ENCODE measurements at places on chromosomes 12 and 14.

- DNase-seq: no peak
Measured at GRCh38 chr14:76510181-76510580, 134.2 kb downstream of the ESRRB start.

- DNase-seq: no peak
Measured at GRCh38 chr12:110246636-110247339, 34.3 kb upstream of the ATP2A2 start.

DNA sequence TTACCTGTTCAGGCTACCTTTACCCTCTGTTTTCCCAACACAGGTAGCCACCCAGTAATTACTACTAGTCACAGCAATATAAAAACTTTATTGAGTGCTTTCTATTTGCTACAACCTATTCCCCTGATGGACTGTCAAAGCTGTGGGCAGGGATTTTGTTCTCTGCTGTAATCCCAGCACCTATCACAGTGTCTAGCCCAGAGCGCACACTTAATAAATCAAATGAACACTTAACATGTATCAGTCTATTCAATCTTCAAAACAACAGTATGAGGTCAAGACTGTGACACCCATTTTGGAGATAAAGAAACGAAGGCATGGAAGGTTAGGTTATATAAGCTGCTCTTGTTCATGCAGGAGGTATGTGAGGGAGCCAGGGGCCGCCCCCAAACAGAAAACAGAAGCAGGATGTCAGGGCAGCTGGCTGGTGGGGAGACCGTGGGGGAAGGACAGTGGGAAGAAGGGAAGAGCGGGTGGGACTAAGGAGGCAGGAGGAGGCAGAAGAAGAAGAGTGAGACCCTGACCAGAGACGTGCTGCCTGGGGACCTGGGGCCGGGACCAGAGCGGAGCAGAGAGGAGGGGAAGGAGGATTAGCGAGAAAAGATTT is 1.7 kb downstream of the TNFRSF1A start:
- no peak for DNase-seq

GRCh38 chr12:6742834-6743233 is 10.1 kb downstream of the MLF2 start:
- no peak for DNase-seq

GRCh38 chr14:94992046-94992445 is 165.3 kb downstream of the DICER1 start:
- DNase-seq: no peak

DNA sequence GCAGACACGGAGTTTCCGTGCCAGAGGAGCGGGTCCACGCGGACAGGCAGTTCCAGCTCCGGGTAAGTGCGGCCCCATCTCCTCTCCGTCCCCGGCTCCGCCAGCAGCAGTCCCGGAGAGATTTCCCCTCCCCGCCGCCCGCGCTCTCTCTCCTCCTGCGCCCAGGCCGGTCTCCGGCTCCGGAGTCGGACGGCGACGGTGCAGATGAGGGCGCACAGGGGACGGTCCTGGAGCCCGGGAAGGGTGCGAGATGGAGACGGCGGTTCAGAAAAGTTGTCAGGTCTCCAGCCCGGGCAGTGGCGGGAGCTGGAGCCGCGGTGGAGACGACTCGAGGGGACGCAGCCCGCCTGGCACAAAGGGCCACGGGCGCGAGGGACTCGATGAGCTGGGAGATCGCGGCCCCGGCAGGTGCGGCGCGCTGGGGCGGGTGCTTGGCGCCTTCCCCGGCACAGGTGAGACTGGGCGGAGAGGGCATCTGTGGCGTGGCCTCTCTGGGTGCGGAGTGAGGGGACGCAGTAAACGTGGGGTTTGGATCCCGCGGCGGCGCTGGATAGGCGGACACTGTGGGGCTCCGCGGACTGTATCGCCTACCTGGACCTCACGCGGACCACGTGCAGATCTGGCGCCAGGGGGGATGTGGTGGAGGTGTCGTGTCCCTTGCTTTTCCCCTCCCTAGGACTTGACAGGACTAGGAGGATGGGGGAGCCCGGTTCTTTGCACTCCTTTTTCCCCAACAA is 1540.3 kb upstream of the TMEM132C start:
- DNase-seq: peak; percentile 63

DNA sequence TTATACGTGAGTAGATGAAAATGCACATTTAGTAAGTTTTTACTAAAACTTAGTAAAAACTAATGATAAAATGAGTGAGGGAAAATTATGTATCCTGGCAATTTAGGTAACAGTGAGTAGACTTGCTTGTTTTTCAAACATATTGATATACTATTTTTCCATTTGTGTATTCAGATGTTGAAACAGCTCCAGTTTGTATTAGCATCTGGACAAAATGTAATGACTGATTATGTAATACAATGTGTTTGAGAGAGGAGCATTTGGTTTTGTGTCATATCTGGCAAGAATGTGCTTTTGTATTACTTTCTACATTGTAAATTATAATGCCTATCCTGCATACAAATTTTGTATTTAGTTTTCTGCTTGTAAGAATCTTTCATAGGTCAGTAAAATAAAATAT is 5.6 kb downstream of the CNOT2 start:
- DNase-seq: no peak

- DNase-seq: no peak
Measured at GRCh38 chr14:42490536-42490935, 883.9 kb downstream of the LRFN5 start.

DNA sequence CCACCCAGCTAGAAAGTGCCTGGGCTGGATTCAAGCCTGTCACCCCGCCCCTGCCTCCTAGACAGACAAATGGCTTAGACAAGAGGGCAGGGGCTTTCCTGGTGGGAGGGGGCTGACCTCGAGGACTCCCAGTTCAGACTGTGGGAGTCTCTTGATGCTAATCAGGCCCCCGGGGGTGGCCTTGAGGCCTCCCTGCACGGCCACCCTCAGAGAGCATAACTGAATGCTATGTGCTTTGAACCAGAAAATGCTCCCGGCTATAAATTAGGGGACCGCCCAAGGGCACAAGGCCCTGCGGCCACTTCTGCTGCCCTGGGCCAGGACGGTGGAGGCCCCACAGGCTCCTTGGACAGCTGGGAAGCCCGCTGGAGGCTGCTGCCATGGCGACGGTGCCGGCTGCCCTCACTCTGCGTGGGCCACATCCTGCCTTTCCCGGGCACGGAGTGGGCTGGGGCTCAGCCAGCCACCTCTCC is 111.0 kb upstream of the NCOR2 start:
- DNase-seq: no peak

DNA sequence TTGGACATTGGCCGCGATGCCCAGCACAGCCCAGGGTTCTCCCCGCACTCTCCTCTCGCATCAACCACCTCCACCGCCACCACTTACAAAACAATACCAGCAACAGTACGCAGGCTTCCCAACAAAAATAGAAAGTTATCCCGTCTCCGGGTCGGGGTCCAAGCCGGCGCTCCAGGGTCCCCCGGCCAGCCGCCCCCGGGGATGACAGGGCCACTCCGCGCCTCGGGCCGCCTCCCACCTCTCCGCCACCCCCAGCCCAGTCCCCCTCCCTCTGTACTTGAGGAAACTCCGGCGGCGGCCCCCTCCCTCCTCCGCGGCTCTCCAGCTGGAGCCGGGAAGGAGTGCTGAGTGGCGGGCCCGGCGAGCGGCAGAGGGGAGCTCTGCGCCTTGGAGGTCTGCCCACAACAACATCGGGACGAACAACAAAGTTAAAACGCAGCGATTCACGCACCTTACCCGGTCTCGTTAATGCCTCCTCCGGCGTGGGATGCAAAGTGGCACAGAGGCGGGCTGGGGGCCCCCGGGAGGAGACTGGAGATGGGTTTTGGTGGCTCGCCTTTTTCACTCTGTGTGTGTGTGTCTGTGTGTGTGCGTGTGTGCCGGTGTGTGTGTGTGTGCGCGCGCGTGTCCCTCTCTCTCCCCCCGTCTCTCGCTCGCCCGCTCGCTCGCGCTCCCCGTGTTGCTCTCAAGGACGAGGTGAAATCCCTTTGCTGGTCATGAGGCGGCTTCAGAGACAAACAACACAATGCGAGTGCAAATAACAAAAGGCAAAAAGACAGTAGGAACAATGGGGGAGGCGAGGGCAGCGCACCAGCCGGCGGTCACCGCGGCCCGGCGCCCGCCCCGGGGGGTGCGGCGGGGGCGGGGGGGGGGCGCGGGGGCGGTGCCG is 386.8 kb downstream of the BCAT1 start:
- DNase-seq: peak; percentile 86

- no peak for DNase-seq
Measured at GRCh38 chr14:68477461-68478085, 315.3 kb downstream of the ZFP36L1 start.

- DNase-seq: no peak
Measured at GRCh38 chr14:98994561-98994960, 277.4 kb downstream of the BCL11B start.

GRCh38 chr12:72291175-72291574 is 19.0 kb downstream of the TRHDE start:
- no peak for DNase-seq

GRCh38 chr12:130049666-130050065 is 112.6 kb upstream of the FZD10 start:
- no peak for DNase-seq

DNA sequence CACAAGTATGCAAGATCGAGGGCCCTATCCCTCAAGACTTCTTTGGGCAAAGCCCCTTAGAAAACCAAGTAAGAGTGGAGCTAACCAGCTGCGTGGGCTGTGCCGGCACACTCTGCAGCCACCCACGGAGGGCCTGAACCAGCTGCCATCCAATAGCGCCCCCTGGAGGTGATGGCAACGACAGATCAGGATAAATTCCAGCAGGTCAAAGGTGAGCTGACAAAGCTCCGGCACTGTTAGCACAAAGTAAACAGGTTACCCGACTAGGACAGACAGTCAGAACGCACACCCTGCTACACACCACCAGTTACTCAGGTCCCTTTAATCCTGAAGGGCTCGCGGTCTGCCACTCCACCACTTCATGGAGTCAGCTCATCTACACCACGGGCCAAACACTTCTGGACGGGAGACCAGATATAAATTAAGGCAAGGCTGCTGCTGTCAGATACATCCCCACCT is 4.9 kb downstream of the ZBTB39 start:
- peak; percentile 93 for DNase-seq

GRCh38 chr12:92597118-92597517 is 105.7 kb upstream of the PLEKHG7 start:
- no peak for DNase-seq

DNA sequence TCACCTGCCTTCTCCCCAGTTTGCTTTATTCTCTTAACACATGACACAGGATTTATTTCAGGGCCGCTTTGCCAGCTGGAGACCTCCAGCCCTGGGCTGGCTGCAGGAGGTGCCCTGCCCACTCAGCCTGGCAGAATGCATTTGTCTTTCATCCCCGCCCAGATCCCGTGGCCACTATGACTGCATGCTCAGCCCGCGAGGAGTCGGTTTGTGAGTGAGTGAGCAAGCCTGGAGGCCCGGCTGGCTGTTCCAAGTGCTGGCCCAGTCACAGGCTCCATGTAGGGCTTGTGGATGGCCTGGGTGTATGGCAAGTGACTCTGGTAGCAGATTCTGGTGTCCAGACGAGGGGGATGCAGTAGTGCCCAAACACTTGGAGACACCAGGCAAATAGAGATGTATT is 2.1 kb downstream of the TDP1 start:
- no peak for DNase-seq

DNA sequence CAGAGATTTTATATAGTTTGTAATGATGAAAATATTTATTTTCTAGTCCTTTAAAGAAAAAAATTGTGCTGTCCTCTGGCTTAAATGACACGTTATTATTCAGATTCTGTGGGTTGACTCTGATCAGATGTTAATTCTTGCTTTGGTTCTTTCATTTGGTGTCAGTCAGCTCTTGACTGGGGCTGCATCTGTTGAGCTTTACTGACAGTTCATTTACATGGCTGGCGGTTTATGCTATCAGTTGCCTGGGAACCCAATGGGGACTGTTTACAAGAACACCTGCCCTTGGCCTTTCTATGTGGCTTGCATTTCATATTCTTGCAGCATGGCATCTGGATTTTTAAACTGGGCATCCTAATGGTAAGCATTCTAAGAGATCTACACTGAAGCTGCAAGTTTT is 667.1 kb upstream of the FBXO33 start:
- no peak for DNase-seq

DNA sequence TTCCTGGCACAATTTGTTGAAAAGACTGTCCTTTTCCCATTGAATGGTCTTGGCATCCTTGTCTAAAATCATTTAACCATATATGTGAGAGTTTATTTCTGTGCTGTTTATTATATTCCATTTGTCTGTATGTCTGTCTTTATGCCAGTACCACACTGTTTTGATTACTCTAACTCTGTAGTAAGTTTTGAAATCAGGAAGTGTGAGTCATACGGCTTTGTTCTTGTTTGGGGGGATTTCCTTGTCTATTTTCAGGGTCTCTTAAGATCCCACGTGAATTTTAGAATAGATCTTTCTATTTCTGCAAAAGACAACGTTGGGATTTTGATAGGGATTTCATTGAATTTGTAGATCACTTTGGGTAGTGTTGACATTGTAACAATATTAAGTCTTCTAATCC is 88.5 kb downstream of the MYRFL start:
- no peak for DNase-seq

- no peak for DNase-seq
Measured at GRCh38 chr14:54503486-54503885, 6.2 kb upstream of the CGRRF1 start.

DNA sequence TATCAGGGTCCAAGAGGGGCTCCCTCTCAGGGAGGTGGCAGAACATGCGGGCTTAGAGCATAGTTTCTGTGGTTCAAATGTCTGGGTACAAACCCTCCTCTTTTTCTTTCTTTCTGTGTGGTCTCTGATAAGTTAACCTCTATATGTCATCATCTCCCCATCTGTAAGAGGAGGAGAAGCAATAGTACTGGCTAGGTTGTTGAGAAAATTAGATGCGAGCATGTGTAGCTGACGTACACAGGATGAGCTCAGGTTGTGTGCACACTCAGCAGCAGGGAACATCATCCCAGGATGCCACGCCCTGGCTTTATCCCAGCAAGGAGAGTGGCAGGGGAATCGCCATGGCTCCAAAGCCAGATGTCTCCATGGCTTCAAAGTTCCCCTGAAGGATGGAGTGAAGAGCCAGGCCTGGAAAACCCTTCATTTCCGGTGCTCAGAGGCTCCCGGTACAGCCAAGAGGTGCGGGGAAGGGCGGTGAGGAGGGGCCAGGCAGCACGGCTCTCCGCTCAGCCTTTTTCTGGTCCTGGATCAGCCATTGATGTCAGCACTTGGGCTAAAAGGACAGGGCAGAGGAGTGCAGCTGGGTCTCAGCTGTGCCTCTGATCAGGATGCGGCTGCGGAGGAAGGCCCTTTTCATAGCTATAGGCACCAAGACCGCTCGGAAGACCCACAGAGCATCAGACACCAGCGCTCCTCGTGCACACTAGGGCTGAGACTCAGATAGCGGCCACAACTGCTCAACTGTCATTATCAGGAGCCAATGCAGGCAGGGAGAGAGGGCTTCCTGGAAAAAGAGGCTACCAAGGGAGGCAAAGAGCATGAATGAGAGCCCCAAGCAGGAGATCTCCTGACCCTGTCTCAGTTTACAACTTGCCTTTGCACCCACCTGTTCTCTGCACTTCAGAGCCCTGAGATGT is 41.5 kb downstream of the ARL6IP4 start:
- no peak for DNase-seq
